ENCODE measurements at places on chromosomes 1 and 21.

DNA sequence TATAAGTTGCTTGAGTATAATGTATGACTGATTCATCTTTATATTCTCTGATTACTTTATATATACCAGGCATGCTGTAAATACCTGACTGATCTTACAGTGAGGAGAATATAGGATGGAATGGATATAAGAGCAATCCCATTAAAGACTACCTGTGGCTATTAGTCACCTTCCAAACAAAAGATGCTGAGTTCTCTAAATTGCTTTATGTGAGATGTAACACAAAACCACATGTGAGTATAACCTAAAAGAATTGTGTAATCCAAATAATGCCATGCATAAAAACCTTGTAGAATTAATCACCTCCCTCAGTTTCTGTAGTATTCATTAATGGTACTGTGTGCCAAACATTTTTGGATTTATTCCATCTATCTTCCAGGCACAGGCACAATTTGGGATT lies 134.6 kb upstream of the LRRC7 start:
- no peak for DNase-seq

DNA sequence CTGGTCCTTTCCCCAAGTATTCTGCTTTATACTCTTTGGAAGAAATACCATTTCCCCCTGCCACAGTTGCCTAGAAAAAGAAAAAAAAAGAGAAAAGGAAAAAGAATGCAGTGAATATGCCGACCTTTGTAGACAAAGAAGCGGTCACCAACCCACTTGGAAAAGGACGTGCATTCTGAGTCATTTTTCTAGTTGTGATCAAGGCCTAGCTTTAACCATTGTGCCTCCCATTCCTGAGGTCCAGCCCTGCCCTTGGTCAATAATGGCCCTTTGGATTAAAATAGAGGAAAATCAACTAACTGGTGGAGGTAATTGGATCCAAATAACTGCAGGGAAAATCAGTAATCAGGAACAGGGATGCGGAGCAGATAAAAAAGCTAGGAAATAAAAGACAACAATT lies 24.8 kb downstream of the S1PR1 start:
- no peak for DNase-seq

- no peak for DNase-seq
These were observed 14.6 kb downstream of the AJAP1 start for GRCh38 chr1:4668743-4669700.

- no peak for DNase-seq
These were observed 6.2 kb downstream of the C1orf198 start for GRCh38 chr1:230861970-230862595.

GRCh38 chr1:43460988-43461693 lies 7.4 kb upstream of the HYI start:
- no peak for DNase-seq

GRCh38 chr1:217191441-217191840 lies 439.4 kb downstream of the GPATCH2 start:
- DNase-seq, result no peak

DNA sequence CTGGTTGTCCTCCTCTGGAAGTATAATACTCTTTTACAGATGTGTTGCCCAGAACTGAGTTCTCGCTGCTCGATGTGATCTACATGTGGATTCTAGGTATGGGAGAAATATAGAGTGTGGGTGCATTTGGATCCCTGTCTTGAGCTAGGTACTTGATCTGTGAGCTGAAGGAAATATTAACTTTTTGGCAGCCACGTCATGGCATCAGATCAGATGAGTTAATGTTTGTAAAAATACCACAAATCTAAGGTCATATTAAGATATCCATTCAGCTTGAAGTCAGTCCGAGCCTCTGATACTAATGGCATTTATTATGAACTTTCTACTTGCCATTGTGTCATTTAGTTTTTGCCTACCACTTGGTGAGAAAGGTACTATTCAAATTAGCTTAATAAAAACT lies 24.6 kb downstream of the MAPKAPK2 start:
- DNase-seq, result no peak

- no peak for DNase-seq
These were observed 33.7 kb downstream of the LRRC42 start for GRCh38 chr1:53979712-53980450.

GRCh38 chr1:85214654-85215053 lies 13.8 kb upstream of the SYDE2 start:
- DNase-seq, result no peak

DNA sequence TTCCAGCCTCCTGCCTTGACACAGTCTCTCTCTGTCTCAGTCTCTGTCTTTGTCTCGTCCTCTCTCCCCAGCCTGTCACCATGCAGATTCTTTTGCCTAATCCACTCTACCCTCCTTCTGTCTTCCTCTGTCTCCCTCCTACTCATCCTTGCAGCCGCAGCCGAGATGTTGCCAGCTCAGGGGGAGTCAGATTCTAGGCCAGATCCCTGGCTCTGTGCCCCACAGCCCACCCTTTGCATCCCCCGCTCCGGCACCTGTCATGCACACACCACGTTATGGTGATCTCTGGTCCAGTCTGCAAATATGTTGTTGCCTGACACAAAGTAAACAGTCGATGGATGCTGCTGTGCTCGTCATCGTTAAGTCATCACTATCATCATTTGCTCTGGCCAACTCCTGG lies 35.5 kb upstream of the IGSF21 start:
- no peak for DNase-seq

- no peak for DNase-seq
These were observed 135.4 kb upstream of the TNR start for GRCh38 chr1:175878775-175879174.

DNA sequence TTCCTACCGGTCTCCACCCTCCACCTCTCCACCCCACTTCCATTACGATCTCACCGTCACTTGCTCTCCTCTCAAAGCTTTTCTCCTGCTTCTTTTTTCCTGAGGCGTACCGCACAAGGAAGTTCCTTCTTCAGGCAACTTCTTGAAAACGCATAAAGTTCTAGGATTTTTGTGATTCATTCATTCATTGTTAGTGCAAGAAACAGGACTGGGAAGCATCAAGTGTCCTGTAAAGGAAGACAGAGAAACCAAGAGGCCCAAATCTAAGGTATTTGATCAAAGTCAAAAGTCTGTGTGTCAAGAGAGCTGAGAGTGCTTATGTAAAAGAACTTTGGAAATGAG lies 1.3 kb upstream of the RCC2 start:
- DNase-seq, result no peak

GRCh38 chr1:7268983-7269382 lies 483.7 kb downstream of the CAMTA1 start:
- no peak for DNase-seq

GRCh38 chr1:119626841-119627240 lies 21.2 kb downstream of the ZNF697 start:
- peak; percentile 45 for DNase-seq

DNA sequence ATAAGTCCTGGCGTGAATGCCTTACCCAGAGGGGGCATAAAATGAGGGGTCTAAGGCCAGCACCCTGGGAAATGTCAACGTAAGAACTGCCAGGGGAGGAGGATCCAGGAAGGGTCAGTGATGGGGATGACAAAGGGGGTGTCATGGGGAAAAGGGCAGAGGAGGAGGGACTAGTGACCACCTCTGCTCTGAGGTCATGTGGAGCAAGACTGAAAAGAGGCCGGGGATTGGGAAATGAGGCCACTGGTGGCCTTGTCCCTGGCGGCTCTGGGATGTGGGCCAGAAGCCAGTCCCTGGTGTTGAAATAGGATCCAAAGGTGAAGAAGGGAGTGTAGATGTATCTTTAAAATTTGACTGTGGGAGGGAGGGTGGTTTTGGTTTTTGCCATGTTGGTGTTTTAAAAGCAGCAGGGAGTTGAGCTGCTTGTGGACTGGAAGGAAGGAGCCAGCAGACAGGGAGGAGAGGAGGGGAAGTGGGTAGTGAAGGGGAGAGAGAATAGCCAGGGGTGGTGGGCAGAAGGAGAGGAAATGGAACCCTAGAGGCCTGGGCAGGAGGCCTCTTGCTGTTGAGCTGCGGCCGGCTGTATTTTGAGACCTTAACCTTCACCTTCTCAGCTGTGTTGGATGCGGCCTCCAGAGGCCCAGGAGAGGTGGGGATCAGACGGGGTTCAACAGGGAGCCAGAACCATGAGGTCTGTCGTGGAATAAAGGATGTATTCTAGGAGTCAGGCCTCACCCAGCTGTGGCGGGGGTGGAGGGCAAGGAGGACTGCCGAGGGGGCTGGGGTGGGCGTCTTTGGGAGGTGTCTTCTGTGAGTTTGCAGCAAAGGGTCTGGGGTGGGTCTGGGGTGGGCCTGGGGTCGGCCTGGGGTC lies 92.5 kb downstream of the DHRS3 start:
- no peak for DNase-seq

- DNase-seq, result no peak
These were observed 69.2 kb upstream of the AJAP1 start for GRCh38 chr1:4585216-4585615.

GRCh38 chr1:229222081-229222480 lies 48.8 kb upstream of the RAB4A start:
- DNase-seq, result no peak

DNA sequence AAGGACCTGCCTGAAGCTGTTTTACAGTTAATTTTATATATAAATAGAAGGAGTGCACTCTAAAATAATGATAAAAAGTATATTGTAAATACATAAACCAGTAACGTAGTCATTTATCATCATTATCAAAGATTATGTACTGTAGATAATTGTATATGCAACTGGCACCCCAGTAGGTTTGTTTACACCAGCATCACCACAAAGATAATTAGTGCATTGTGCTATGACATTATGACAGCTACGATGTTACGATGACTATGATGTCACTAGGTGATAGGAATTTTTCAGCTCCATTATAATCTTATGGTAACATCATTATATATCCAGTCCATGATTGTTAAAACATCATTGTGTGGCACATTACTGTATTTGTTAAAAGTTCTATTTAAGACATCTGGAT lies 185.2 kb downstream of the LBR start:
- no peak for DNase-seq

- DNase-seq, result no peak
These were observed 37.1 kb downstream of the TMED5 start for GRCh38 chr1:93143136-93143535.

- no peak for DNase-seq
These were observed 357.0 kb upstream of the NCAM2 start for GRCh38 chr21:20641241-20641640.

- DNase-seq, result no peak
These were observed 12.0 kb upstream of the CTSS start for GRCh38 chr1:150777544-150777943.

DNA sequence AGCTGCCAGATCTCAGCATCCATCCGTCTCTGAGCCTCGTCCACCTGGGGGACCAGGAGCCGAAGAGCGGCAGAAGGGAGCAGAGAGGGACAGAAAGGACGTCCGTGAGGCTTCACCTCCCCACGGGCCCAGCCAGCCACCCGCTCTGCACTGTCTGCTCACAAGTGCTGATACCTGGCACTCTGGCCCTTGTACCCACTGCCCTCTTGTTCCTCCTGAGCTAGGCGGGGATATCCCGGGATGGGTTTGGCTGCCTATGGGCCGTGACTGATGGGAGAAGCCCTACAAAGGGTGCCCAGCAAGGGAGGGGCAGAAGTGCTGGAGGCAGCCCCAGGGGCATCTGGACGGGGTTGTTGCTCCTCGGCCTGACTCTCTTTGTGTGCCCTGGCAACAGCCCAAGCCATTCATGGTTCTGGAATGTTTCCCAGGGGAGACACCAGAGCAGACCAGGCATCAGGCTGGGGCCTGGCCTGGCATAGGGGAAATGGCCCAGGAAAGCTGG lies 57.6 kb downstream of the LDLRAD2 start:
- DNase-seq, result peak; percentile 81

DNA sequence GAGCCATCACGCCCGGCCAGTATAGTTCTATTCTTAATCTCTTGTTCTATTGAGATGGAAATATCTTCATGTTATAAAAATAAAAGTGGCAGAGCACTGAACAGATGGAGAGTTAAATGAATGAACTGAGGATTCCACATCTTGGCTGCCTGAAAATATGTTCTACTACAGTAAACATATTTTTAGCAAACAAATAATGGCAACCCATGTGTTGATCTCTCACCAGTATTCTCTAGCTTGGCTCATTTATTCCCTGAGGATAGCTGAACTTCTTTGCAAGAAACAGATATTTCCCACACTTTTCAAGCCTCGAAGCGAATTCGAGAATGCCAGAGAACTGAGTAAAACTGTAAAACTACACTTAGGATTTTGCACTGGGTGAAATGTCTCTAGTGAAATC lies 58.9 kb downstream of the DIRAS3 start:
- DNase-seq, result no peak

GRCh38 chr21:31894457-31894856 lies 21.6 kb downstream of the HUNK start:
- no peak for DNase-seq

DNA sequence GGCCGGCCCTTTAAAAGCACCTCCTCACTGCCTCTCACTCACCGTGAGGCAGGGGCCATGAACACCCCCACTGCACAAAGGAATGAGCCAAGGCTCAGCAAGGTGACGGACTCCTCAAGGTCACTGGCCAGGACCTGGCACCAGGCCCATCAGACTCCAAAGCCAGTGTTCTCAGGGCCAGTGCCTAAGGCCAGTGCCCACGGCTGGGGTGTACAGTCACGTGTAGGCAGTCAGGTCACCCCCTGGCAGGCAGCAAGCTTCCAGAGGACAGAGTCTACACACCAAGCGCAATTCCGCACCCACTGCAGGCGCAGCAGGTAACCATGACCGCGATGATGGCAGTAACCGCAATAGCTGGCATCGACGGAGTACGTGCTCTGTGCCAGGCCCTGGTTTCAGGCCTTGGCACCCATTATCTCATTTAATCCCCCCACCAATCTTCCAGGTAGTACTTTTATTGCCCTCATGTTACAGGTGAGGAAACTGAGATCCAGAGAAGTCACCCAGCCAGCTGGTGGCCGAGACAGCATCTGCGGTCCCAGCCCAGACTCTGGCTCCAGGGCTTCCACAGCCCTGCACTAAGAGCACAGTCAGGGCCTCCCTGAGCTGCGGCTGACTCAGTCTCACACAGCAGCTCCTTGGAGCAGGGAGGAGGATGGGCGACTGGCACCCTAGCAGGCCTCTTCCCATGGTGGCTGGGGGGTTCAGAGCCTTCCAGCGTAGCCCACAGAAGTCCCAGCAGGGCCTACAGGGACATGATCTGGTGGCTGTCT lies 27.0 kb downstream of the RAP1GAP start:
- peak; percentile 56 for DNase-seq

DNA sequence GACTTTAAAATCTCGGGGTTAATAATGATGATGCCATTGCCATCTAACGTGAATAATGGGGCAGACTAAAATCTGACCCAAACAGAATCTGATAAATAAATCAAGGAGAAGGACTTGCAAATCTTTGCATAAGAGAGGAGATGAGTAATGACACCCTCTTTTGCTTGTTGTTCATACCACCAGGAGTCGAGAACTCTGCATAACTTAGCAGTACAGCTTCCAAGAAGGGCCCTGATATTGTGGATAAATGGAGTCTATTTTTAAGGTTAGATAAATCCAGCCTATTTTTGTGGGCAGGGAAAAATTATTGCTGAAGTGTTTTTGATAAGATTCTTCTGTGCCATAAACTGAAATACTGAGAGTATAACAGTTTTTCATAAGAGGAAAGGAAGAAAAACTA lies 17.3 kb downstream of the RYR2 start:
- DNase-seq, result no peak

DNA sequence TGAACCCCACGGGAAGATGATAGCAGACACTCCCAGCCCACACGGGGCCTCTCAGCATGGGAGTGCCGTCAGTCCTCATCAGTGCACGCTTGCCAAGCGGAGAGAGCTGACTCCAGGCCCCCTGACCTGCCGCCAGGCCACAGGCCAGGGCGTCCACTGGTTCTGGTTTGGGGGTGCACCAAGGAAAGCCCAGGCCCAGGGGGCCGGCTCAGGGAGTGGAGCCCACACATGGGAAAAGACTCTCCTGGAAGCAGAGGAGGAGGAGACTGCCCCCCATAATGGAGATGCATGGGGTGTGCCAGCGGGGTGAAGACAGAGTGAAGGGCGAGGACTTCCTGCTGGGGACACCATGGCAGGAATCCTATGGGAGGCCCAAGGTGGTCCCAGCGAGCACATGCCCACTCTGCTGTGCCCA lies 6.4 kb downstream of the TRIM11 start:
- no peak for DNase-seq
